ENCODE measurements at places on chromosomes 5 and 9.

DNA sequence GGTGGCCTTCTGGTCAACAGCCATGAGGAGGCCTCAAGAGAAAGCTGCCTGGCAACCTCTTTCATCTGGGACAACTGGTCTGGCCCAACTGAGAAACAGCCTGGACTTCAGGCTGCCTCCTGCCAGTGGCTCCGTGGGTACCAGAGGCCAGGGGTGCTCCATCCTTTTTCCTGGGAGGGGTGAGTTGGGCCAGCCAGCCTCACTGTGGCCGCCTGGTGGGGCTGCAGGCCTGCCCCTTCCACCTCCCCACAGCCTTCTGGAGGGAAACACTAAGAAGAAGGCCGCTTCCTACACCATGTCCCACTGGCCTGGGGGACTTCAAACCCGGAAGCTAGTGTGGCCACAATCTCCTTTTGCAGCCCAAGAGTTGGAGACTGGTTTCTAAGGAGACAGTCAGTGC, 13.8 kb upstream of the NKD2 start:
- no peak for DNase-seq

GRCh38 chr5:144144956-144145751, 25.3 kb downstream of the YIPF5 start:
- DNase-seq = no peak

DNA sequence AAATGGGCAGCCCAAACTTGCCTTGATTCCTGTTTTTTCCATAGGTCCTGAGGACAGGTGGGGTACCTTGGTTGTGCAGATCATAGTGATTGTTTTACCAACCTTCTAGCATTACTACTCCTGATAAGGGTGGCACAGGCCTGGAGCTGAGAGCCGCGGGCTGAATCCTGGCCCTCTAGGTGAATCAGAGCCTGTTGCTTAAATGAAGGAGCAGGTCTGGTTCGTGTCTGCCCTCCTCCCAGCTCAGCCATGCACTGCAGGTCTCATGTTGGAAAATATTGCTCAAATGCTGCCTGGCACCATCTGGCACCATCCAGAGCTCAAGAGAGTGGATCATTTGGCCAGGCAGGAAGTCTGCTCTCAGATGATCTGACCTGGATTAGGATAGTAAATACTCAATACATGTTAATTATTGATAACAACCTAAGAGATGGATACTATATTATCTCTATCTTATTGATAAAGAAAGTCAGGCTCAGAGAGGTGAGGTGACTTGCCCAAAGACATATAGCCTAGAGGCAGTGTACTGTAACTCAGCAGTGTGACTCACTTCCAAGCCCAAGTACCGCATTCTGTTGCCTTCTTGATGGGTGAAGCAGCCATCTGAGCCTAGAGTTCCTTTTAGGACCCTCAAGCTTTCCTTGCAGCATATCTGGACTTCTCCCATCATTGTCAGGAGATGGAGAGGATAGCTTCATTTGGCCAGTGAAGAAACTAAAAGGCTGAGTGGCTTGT, 104.3 kb upstream of the PITX1 start:
- no peak for DNase-seq

GRCh38 chr5:39213447-39214207, 5.7 kb downstream of the FYB1 start:
- no peak for DNase-seq

DNA sequence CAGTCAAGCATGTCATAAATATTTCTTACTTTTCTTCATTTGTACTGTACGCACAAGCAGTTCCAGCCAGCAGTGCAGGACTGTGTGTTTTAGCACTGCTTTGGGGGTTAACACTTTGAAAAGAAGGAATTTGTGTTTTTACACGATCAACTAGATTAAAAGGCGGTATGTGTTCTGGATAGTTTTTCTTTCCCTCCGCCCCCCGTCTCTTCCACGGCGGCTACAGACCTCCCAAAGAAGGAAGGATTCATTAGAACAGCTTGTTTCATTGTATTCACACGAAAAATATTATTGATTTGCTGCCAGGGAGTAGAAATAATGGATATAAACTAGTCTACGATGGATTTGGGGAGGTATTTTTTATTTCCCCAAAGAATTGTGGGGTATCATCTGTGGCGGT, 336.8 kb upstream of the RFX3 start:
- DNase-seq = no peak

DNA sequence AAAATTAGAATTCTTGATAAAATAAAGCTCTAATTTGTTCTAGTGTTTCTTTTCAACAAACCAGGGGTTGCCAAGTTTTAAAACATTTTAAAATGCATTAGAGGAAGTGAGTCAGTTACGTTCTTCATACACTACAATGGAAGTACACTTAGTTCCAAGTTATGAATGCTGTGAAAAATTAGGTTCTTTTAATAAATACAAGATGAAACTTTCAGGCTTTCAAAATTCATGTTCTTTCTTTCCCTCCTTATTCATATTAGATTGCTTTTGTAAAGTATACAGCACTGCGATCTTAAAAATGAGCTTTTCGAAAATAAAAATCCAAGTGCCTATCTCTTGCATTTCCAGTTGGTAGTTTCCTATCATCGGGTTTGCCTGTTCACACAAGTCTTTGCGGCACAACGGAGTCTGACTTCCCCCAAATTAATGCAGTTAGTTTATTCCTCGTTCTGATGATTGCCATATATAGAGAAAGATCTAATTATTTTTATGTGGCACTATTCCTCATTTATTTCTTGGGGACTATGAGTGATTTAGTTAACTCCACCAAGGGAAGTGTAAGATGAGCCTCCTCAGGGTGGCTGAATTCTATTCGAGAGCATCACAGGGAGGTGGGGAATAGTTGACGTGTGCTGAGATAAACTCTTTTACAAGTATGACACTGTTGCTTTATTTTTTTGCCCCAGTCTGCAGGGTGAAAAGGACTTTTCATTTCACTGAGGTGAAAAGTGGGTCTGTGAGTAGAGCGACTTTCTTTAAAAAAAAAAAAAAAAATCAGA, 238.2 kb downstream of the CD180 start:
- no peak for DNase-seq

DNA sequence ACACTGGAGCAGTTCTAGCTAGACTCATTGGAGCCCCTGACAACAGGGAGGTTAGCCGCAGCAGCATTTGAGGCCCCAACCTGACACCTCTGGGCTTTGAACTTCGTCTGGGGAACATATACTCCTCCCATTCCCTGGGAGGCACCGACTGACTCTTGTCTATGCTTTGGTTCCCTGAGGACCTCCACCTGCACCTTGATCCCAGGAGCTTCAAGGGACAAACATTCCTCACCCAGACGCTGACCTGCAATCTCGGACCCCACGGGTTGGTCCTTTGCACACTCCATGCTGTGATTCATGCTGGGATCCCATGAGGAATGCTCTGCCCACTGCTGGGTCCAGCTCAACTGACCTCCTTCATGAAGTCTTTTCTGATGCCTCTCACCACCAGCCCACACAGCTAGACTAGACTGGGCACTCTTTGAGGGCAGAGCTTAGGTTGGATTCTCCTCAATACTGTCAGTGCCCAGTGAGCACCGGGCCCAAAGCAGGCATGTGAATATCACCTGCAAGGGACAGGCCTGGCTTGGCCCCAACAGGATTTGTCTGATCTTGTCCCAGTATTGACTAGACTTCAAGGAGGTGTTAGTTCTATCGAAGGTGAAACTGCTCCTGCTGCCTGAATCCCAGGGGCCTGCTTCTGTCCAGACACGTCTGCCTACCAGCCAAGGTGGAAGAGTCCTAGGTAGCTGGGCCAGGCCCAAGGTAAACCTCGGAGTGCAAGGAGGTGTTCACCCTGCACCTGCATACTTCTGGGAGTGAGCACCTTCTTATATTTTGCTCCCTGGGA, 51.8 kb upstream of the ZBTB43 start:
- DNase-seq = no peak

DNA sequence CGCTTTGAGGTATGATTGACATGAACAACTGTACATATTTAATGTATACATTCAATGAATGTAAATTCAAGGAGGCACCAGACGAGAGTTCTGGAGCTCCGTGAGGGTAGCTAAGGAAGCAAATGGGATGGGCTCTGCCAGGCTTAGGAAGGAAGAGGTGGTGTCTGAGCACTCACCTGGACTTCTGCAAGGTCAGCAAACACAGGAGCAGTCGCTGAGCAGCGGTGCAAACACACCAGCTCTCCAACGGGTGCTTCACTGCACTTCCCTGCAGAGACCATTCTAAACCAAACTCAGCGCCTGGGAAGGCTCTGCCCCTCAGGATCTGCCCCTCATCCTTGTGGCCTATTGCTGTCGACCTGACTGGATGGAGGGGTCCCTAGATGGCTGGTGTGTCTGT, 101.5 kb downstream of the COL23A1 start:
- DNase-seq = no peak

DNA sequence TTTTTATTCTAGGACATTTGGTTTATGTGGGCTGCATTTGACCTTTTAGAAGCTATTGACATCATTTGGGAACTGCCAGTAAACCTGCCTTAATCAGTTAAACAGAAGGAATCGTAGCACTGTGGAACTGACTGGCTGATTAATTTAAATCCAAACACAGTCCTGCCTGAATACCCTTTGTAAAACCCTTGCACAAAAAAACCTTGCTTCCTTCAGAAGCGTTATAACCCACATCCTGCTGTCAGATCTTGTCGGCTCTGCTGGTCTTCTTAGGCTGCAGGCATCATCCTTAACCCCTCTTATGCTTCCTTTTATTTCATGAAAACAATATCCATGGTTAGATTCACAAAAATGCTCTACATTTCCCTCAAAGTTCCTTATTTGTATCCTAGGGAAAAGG, 46.3 kb downstream of the PAM start:
- DNase-seq = no peak

GRCh38 chr5:94891972-94892371, 273.5 kb downstream of the SLF1 start:
- DNase-seq = no peak

DNA sequence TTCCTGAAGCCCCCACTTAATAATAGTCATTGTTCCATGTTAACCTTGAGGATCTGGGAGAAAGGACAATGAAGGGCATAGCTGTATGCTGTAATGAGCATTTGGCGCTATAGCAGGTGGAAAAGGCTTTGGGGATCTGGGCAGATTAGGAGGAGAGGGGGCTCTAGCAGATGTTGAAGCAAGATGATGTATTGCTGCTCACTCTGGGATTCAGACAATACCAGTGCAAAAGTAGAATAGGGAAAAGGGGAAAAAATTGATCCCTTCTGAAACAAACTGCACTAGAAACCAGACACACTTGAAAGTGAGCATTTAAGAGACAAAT, 575.3 kb upstream of the MEF2C start:
- DNase-seq = no peak

- no peak for DNase-seq
Measured at GRCh38 chr9:131965103-131965502, 114.6 kb downstream of the MED27 start.

- DNase-seq = no peak
Measured at GRCh38 chr9:5909976-5910375, 19.3 kb downstream of the MLANA start.

DNA sequence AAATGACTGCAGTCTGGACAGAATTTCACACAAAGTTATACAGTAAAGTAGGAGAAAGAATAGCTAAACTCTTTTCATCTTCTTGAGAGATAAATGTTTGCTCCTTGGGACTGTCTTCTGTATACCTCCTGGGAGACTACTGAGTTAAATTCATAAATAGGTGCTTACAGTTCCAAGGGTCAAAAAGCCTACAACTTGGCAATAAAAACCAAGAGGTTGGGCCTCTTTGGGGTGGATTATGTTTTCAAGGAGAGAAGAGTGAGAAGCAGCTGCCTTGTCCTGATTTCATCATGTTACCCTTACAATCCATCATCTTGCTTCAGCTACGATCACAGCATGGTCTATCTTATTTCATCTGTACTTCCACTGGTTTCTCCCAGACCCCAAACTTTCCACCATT, 213.2 kb upstream of the RPS23 start:
- no peak for DNase-seq

- no peak for DNase-seq
Measured at GRCh38 chr5:1138445-1139245, 26.8 kb upstream of the SLC12A7 start.

GRCh38 chr5:132500244-132500930, 9.8 kb upstream of the IRF1 start:
- no peak for DNase-seq

DNA sequence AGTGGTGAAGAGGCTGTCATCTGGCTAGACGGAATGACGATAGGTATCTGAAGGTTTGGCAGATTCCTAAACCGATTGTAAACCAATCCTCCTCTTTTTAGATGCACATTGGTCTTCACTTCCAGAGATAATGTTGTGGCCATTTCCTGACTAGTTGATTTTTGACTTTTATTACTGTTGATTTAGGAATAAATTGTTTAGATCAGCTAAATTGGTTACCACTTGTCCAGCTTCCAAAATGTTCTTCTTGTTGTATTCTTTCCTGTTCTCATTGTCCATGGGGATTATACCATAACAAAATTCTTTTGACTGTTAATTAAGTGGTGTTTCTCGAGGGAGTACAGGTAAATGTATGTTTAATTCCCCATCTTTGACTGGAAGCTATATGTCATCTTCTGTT, 119.7 kb downstream of the MACROH2A1 start:
- DNase-seq = no peak

DNA sequence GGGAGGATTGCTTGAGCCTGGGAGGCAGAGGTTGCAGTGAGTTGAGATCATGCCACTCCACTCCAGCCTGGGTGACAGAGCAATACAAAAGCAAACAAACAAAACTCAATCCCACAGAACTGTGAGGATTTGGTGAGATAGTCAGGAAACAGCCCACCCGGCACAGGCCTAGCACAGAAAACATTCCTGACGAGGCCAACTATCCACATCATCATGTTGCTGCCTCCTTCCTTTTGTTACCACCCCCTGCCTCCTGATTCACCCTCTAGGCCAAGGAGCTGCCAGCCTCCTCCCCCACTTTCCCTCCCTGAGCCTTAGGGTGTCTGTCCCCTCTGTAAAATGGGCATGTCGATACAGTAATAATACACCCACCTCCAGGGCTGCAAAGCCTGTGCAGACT, 39.0 kb downstream of the STK10 start:
- DNase-seq = no peak

DNA sequence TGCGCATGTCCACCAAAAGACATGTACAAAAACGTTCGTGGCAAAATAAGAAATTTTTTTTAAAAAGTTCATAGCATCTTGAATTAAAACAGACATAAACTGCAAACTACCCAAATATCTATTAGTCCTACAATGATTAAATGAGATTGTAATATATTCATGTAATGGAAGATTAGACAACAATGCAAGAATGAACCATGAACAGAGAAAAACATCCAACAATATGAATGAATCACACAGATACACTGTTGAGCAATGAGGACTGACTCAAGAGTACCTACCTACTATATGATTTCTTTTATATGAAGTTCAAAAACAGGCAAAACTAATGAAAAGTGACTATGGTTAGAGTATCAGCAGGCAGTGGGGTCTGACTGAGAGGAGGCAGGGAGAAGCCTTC, 17.9 kb upstream of the CTNNAL1 start:
- no peak for DNase-seq
